ENCODE measurements at places on chromosomes 6 and 20.

DNA sequence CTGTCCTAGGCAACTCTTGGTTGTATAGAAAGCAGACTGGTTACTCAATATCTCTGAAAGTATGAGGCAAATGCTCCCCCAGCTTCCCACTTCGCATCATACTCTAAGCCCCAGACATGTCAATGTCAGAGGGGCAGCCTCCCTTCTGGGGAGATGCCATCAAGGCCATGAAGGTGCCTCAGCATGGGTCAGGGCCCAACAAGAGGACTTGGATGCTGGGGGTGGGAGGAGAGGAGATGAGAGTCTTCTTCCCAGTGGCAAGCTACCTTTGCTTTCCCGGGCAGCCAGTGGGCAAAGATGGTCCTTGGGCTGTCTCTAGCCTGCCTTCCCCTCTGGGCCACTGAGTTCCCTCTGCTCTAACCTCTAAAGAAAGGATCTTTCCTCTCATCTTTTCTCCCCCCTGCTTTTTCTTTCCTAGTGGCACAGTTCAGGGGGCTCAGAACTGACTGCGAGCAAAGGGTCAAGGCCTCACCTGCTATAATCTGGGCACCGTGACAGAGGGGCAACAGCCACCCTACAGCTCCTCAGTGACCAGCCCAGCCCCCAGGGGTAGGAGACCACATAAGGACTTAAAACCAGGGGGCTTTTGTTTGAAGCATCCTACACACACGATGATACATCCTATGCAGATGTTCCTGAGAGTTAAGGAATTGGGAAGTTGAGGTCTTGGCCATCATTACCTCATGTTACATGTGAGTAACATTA is 26.2 kb downstream of the MOCS1 start:
- DNase-seq: no peak

DNA sequence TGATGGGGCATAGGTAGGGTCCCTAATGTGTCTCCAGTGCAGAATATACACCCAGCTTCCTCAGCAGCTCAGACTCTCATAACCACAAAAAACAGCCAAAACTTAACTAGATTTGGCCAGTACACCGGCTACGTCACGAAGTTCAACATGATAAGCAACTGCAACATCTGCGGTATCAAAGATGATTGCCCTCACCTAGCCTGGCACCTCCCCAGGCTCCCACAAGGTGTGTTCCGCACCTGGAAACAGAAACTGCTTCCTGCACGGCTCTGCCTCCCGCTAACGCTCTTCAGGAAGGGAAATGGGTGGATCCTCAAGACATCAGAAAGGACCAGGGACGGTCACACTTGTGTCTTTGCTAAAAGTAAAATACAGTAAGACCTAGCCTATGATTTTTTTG is 9.5 kb downstream of the TXNDC5 start:
- DNase-seq: no peak

DNA sequence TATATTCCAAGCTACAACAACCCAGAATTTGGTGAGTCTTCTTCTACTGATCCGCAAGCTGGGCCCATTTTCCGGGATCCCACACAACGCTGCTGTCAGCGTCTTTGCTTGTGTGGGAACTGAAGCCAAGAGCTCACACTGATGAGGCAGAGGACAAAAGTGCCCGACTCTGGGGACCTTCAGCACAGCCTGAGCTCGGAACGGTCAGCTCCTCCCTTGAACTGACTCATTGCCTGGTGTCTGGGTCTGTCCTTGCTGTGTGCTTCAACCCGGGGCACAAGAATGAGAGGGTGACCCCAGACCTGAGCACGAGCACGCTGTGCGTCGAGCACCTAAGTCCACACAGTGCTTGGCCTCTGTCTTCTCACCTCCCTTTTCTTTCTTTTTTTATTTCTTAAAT is 33.5 kb downstream of the DACT2 start:
- DNase-seq: no peak

DNA sequence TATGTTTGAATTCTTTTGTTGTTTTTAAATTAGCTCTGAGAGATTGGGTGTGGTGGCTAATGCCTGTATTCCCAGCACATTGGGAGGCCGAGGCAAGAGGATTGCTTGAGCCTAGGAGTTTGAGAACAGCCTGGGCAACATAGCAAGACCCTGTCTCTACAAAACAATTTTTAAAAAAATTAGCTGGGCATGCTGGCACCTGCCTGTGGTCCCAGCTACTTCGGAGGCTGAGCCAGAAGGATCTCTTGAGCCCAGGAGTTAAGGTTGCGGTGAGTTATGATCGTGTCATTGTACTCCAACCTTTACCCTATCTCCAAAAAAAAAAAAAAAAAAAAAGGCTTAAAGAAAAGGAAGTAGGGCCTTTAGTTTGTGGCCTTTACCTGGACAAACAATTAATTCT is 22.9 kb downstream of the DHX35 start:
- no peak for DNase-seq

GRCh38 chr6:144036835-144037195 is 28.8 kb upstream of the PLAGL1 start:
- no peak for DNase-seq

DNA sequence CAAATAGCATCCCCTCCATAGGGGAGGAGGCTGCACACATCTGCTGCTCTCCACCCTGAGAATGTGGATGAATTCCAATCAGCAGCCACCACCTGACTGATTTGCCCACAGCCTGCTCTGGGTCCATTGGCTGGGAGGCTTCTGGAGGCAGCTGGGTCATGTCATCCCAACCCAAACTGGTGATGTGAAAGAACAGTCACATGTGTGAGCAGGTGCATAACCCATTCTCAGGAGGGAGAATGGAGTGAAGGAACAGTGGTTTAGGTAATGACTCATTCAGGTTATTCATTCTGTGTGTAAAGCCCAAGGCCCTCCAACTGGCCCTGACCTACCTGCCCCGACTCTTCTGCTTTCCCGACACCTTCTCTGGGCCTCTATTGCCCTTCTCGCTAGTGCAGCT is 90.9 kb upstream of the GCM1 start:
- no peak for DNase-seq

DNA sequence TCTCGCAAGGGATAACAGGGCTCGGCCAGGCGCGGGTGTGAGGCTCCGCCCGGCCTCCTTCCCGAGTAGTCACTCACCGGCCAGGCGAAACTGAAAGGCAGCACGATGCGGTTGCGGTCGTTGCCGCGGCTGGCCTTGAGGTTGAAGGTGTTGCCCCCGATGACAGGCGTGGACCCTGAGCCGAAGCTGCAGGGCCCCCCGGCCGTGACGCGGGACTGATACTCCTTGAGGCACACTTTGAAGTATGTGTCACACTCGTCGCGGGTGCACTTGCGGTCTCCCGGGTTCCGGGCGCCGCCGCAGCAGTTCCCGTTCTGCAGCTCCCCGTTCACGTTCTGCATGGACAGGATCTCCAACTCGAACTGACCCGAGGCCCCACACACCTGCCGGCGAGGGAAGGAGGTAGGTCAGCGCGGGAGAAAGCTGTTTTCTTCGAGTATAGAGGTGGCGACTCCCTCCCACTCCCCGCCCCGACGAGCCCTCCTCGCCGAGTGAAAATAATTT is 1.1 kb downstream of the JAG1 start:
- DNase-seq: no peak

- DNase-seq: no peak
These were observed 74.6 kb upstream of the TAB2 start for GRCh38 chr6:149242883-149243282.

Measured in stimulated activated CD4-positive, alpha-beta T cell treated with anti-CD3 and anti-CD28 coated beads, Interleukin-1b, Interleukin-23, amount 100 ng/mL, for 1 hour (primary cell).